ENCODE measurements at places on chromosomes 1 and 21. TPM values are rescaled to one million over a fixed set of nuclear protein-coding genes. Genes with fewer than 3 reads are reported as not detected.

DNA sequence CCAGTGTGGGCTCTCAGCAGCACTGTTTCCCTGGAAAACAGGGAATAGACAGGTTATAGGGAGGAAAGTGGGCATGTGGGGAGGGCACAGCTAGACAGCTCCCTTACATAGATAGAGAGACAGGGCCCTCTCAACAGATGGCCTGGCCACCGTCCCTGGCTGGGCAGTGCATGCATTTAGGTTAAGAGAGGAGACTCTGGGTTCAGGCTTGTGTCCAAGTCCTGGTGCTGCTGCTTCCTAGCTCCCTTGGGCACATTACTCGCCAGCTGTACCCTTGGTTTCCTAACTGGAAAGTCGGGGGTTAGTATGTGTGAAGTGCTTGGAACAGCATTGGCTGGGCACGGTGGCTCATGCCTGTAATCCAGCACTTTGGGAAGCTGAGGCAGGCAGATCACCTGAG lies 9.1 kb downstream of the PLOD1 start:
- DNase-seq, result no peak

DNA sequence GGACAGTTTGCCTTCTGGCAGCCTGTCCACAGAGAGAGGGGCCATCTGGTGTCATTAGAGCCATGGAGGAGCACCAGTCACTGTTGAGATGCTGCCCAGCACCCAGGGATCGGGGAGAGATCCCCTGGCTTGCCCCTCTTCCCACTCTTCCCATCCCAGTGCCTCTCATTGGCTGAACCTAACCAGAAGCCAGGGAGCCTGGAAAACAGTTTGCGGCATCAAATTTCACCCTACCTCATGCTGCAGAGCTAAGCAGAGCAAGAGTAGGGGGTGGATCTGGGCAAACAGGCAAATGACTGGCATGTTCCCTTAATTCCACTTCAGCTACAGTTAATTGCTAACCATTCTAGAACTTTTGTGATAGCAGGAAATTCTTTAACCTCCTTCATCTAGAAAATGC lies 19.1 kb downstream of the TRAF5 start:
- DNase-seq, result no peak

DNA sequence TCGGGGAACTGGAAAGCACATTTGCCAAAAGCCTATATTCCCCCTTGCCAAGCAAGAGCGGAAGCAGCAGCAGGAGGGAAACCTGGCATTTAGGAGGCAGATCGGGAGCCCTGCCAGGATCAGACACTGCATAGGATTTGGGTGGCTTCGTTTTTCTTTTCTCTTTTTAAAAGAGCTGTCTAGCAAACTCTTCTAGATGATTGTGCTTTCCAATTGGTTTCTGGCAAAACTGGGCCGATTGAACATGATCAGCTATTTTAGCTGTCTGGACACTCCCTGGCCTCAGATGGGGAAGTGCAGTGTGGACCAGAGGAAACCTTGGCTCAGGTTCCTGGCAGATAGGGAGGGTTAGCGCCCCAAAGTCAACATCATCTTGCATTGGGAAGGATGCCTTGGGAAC lies 414.0 kb upstream of the KAZN start:
- no peak for DNase-seq

- DNase-seq, result no peak
Observed at GRCh38 chr1:27292106-27292505, 29.9 kb upstream of the TMEM222 start.

- no peak for DNase-seq
Observed at GRCh38 chr1:114131526-114132220, 22.0 kb downstream of the SYT6 start.

DNA sequence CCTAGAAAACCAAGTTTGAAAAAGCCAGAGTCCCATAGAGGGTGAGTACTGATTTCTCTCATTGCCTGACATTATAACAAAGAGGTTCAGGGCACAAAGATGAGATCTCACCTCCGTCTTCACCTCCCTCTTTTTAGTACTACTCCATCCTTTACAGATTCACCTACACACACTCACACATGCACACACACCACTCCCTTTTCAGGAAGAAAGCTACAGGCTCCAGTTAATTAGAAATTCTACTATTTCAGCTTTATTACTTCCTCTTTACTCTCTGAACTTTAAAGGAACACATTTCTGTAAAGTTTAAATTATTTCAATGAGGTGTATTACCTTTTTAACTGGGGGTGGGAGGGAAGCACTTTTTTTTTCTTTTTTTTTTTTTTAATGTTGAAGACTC lies 59.6 kb upstream of the PRDX6 start:
- no peak for DNase-seq

- DNase-seq, result no peak
Observed at GRCh38 chr1:982765-983436, 1.0 kb upstream of the PERM1 start.

- DNase-seq, result no peak
Observed at GRCh38 chr1:85058786-85059185, 10.5 kb upstream of the MCOLN3 start.

DNA sequence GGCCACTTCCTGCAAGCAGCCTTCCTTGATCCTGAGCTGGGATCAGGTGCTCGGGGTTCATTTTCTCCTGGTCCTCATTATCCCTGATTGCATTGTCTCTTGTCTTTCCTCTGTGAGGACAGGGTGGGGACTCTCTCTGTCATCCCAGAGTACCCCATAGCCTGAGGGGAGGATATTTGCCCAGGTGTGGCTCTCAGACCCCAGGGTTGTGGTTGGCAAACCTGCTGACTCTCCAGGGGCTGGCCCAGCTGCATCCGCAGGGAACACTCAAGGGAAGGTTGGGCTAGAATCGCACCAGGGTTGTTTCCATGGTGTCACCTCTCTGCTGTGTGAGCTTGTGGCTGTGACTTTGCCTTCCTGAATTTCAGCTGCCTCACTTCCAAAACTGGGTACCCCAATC lies 276.8 kb upstream of the C1orf174 start:
- no peak for DNase-seq

GRCh38 chr1:222940095-222940494 lies 125.3 kb downstream of the DISP1 start:
- no peak for DNase-seq

- DNase-seq, result no peak
Observed at GRCh38 chr1:85282424-85282823, 6.0 kb upstream of the BCL10 start.

GRCh38 chr1:151147132-151147503 lies 687 bp upstream of the SEMA6C start:
- DNase-seq, result no peak

DNA sequence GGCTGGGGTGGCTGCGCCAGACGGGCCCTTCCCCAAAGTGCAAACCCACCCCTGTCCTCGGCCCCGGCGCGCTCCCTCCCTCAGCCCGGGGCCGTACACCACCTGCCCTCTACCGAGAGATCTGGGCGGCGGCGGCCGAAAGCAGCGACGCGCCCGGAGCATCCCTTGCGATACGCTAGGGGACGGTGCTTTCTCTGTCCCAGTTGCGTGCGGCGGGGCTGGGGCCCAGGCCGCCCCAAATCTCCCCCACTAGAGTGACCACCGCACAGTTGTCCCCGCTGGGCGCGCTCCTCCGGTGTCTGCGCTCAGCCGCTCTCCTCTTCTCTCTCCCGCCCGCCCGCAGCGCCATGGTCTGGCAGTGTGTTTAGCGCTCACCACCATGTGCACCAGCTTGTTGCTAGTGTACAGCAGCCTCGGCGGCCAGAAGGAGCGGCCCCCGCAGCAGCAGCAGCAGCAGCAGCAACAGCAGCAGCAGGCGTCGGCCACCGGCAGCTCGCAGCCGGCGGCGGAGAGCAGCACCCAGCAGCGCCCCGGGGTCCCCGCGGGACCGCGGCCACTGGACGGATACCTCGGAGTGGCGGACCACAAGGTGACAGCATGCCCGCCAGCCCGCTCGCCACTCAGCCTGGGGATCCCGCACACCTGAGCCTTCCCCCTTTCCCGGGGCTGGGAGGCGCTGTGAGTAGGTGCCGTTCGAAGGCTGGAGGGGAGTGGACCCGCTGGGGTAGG lies 1.0 kb downstream of the ST6GALNAC5 start:
- DNase-seq, result peak; percentile 2

- no peak for DNase-seq
Observed at GRCh38 chr1:93874025-93874651, 4.9 kb downstream of the DNTTIP2 start.

DNA sequence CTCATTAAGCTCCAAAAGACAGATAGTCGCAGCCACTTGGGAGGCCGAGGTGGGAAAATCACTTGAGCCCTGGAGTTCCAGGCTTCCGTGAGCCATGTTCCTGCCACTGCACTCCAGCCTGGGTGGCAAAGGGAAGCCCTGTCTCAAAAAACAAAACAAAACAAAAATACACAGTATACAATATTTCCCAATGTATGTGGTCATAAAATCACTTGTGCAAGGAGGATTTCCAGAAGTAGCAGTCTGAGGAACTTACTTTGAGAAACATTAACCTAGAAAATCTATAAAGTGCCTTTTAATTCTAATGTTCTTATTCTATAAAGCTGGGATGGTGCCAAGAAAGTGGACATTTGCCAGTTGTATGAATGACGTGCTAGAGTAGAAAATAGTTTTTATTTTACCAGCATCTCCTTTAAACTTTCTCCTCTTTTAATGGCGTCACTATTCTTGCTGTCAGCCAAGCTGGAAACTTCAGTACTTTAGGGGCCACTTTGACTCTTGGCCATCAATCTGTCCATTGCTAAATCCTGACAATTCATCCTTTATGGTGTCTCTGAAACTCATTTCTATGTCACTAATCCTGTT lies 22.5 kb downstream of the FAM177B start:
- DNase-seq, result no peak

GRCh38 chr1:116325922-116326321 lies 47.1 kb upstream of the ATP1A1 start:
- DNase-seq, result no peak

- DNase-seq, result no peak
Observed at GRCh38 chr21:43640400-43640799, 18.9 kb downstream of the HSF2BP start.

GRCh38 chr1:5562769-5563168 lies 429.5 kb downstream of the NPHP4 start:
- DNase-seq, result no peak

DNA sequence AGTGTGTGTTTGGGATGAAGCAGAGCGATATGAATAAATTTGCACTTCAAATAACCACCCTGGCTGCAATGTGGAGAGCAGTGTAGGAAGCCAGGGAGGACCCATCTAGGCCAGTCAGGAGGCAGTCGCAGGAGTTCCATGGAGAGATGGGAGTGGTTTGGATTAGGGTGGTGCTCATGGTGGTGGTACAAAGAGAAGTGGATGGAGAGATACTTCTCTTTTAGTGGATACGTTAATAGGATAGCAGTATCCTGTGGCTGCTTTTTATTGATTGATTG lies 58.2 kb downstream of the MAN1C1 start:
- DNase-seq, result no peak

GRCh38 chr1:37472994-37473393 lies 1.4 kb upstream of the ZC3H12A start:
- DNase-seq, result no peak

DNA sequence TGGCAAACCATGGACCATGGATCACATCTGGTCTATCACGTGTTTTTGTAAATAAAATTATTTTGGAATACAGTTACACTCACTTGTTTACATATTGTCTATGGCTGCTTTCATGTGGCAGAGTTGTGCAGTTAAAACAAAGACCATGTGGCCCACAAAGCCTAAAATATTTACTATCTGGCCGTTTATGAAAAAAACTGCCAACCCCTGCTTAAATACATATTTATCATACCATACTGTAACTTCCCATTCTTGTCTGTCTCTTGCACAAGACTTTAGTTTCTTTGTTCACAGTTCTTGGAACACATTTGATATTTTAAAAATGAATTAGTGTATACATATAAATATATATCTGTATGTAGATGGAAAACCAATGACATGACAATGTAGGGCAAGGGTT lies 141.5 kb downstream of the PAPPA2 start:
- no peak for DNase-seq

DNA sequence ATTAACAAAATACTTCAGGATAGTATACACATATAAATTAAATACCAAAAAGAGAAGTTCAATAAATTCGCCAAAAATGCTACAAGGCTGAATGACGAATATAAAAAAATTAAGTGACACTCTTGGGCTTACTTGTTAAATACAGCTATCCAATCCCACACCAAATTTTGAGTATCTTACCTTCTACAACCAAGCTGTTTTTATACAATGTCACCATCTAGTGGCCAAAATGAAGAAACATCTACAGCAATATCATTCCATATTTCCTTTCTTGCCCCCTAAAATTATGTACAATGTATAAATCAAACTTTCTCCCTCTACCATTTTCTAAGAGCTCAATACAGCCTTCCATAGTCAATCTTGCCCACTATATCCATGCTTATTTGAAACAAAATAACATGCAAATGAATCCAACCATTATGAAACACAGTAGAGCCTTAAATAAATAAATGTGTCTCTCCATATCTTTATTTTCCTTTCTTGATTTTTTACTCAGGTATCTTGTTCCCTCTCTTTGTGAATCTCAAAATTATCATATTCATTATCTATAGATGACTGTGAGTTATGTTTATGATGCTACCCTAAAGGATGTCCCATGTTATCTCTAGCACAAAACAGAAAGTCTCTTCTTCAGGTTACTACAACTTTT lies 86.3 kb downstream of the ACBD6 start:
- DNase-seq, result peak; percentile 1

GRCh38 chr21:22258821-22259220 lies 1260.6 kb downstream of the NCAM2 start:
- DNase-seq, result no peak

- DNase-seq, result no peak
Observed at GRCh38 chr1:162018418-162018817, 5.3 kb downstream of the OLFML2B start.

DNA sequence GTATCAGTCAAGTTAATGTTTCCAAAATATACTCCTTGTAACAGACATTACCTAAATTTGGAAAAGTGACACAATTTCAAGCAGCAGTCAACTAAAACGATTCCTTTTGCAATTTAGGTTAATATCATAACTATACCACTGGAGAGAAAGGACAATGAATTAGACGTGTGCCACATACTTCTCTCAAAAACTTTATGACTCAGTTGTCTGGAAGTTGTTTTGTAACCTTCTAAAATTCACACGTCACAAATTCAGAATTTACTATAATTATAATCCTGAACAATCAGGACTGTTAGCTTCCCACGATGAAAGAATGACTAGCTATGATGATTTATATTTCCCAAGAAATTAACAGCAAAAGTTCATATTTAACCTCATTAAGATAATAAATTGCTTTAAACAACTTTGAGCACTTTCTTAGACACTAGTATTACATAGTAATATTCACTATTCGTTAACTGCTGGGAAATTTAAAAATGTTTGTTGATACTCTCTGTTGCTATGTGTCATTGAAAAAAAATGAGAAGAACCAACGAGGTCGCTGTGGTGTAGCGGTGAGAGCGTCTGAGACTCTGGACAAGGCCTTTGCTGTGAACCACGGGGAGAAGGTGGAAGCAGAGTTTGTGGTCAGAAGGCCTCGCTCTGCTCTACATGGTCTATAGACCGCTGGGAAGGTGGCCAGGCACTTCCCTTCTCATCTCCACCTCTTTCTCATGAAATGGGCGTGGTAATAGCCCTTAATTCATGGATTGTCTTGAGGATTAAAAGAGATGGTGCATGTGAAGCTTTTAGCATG lies 27.9 kb upstream of the BATF3 start:
- no peak for DNase-seq

- no peak for DNase-seq
Observed at GRCh38 chr1:163094182-163094581, 25.0 kb downstream of the RGS4 start.

OR2L5 gene
- not detected for total RNA-seq

AXDND1 gene
- total RNA-seq, result not detected

PPCS gene
- total RNA-seq, result 22.0 TPM

EFCAB7 gene
- 4.1 TPM for total RNA-seq

TNFSF18 gene
- 45.6 TPM for total RNA-seq

KIF2C gene
- total RNA-seq, result 38.3 TPM

ERVH48-1 gene
- not detected for total RNA-seq

CTTNBP2NL gene
- 34.1 TPM for total RNA-seq

SLFNL1 gene
- 0.28 TPM for total RNA-seq

GPA33 gene
- not detected for total RNA-seq
